CD4-positive, alpha-beta T cell treated with Interleukin-15 for 4 hours (primary cell): ENCODE measurements at places on chromosomes 7 and 10.

GRCh38 chr10:127919418-127920271 lies 12.7 kb downstream of the PTPRE start:
- DNase-seq: no peak

GRCh38 chr7:90320801-90321494 lies at the start of gene FAM237B:
FAM237B (minus strand) TSS chr7:90321304; CDS start chr7:90319748, 1,556 bp downstream.
- no peak for DNase-seq

GRCh38 chr7:75878312-75878768 lies 494 bp upstream of the RHBDD2 start:
- no peak for DNase-seq

- DNase-seq: no peak
Measured at GRCh38 chr10:10351451-10351850, 666.2 kb upstream of the CELF2 start.

GRCh38 chr7:466465-467191 lies 53.0 kb downstream of the PDGFA start:
- no peak for DNase-seq

- no peak for DNase-seq
Measured at GRCh38 chr7:154978017-154978416, 24.9 kb downstream of the PAXIP1 start.

- DNase-seq: peak; percentile 24
Measured at GRCh38 chr10:63554657-63555056, 33.5 kb downstream of the REEP3 start.

GRCh38 chr7:136637813-136638212 lies 230.6 kb upstream of the CHRM2 start:
- DNase-seq: no peak

DNA sequence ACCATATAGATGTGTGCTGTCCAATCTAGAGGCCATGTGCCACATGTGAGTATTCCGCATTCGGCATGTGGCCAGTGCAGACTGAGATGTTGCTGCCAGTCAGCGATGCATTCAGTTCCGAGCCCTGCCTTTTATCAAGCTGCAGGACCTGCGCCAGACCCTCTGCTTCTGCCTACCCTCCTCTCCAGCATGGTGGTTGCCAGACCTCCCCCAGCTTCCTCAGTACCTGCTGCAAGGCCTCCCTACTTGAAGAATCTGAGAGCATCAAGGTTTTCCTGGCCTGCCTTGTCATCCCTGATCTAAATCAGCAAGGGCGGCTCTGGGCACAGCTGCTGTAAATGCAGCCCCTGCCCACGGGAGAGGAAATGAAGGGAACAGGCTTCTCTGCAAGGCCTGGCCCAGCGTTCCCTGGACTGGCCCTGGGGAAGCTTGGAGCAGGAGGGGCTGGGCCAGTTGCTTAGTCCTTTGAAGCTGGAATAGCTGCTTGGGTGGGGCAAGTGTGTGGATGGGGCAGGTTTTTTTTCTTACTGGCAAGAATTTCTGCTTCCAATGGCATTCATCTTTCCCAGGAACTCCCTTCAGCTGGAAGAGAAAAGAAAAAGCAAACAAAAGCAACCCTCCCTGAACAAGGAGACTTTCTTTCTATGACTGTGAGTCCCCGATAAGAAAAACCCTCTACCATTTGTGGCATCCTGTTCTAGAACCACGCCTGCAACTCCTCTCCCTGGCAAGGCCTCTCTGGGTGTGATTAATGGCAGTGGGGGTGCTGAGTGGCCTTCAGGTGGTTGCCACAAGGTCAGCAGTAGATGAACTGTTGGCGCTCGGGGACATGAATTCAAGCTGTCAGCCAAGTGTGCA lies 93.0 kb downstream of the NHLRC2 start:
- DNase-seq: no peak

DNA sequence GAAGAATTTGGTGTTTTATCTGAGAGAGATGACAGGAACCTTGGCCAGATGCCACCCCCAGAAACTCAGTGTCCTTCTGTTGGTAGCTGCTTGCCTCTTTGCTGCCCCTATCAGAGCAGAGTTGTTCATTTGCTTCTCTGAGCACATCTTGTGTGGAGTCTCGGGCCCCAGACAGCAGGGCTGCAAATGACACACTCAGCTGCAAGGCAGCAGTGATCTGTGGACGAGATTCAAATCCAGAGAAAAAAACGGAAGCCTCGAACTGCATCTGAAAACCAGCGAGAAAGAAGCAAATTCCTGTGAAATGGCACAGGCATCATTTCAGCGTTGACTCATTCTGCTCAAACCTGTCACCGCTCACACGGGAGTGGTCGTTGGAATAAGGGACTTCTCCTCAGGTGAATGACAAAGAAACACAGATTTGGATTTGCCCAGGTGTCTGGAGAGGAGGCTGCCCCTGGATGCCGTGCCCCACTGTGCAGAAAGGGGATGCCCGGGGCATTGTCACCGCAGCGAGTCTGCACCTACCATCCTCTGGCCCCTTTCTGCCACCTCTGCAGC lies 144.7 kb downstream of the PFKFB3 start:
- no peak for DNase-seq

DNA sequence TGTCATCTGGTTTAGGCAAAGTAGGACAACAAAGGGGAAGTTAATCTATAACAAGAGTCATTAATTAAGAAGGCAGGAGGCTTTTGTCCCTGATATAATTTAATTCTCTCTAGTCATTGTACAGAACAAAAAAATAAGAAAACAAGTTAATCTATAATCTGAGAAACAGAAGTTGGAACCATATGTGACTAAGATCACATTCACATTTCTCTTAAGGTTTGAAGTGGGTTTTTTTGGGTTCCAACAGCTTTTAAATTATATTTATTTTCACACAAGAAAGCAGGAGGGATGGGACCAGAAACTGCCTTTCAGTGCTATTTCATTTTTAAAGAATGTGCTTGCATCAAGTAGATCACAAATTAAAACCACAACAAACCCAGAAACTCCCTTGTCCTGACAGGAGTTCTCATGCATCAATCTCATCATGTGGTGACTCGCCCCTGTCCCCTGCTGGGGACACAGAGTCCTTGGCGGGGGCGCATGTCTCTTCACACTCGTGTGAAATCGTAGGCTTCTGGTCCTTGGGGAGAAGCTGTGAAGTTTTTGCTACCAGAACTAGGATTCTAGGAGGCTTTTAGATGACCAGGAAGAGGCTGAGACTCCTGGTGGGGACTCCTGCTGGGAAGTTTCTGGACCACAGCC lies 10.1 kb upstream of the OPN4 start:
- no peak for DNase-seq

- DNase-seq: no peak
Measured at GRCh38 chr7:3712841-3713240, 411.8 kb downstream of the SDK1 start.

- no peak for DNase-seq
Measured at GRCh38 chr7:151941009-151941408, 15.2 kb upstream of the GALNTL5 start.

DNA sequence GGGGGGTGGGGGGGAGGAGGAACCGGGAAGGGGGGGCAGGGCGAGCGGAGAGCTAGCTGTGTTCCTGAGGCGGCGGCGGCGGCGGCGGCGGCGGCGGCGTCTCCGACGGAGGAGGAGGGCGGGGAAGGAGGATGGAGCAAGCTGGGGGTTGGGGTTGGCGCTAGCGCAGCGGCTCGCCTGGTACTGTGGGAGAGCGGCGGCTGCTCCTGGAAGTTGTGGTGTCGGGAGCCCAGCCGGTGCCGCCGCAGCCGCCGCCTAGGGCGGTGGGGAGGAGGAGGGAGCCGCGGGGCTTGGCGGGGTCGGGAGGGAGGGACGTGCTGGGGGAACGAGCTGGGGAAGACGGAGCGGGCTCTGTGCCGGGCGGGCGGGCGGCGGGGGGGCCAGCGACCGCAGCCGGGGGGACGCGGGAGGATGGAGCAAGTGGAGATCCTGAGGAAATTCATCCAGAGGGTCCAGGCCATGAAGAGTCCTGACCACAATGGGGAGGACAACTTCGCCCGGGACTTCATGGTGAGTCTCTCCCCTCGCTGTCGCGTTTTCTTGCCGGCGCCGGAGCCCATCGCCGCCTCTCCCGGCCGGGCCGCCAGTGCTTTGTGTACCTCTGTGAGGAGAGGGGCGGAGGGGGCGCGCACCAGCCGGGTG lies at the start of gene PTPN12:
Gene PTPN12, plus strand, starts transcription at position 160 of the 642 bp plus-strand sequence. Its CDS starts 252 bp downstream, at position 412.
- DNase-seq: no peak

GRCh38 chr10:60524541-60524940 lies 134.9 kb upstream of the ANK3 start:
- no peak for DNase-seq

DNA sequence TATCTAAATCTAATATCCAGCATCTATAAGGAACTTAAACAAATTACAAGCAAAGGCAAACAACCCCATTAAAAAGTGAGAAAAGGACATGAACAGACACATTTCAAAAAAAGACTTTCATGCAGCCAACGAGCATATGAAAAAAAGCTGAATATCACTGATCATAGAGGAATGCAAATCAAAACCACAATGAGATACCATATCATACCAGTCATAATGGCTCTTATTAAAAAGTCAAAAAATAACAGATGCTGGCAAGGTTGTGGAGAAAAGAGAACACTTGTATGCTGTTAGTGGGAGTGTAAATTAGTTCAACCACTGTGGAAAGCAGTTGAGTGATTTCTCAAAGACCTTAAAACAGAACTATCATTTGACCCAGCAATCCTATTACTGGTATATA lies 334.4 kb upstream of the CACNA2D1 start:
- DNase-seq: no peak

- no peak for DNase-seq
Measured at GRCh38 chr7:55099821-55100543, 81.2 kb downstream of the EGFR start.

DNA sequence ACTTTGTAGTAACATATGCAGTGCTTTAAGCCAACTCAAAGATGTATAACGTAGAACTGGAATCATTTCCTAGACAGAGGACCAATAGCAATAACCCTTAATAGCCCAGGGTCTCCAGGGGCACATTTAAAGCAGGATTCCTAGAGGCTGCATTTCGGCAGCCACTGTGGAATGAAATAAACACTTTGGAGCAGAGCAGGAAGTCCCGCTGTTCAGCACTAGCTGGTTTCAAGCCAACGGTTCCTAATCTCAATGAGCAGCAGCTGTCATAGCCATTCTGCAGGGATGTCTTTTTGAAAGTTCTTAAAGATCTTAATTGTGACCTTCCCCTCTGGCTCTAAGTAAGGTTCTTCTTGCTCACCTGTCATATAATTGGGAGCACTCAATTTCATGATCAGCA lies 18.4 kb upstream of the MACROH2A2 start:
- DNase-seq: no peak

DNA sequence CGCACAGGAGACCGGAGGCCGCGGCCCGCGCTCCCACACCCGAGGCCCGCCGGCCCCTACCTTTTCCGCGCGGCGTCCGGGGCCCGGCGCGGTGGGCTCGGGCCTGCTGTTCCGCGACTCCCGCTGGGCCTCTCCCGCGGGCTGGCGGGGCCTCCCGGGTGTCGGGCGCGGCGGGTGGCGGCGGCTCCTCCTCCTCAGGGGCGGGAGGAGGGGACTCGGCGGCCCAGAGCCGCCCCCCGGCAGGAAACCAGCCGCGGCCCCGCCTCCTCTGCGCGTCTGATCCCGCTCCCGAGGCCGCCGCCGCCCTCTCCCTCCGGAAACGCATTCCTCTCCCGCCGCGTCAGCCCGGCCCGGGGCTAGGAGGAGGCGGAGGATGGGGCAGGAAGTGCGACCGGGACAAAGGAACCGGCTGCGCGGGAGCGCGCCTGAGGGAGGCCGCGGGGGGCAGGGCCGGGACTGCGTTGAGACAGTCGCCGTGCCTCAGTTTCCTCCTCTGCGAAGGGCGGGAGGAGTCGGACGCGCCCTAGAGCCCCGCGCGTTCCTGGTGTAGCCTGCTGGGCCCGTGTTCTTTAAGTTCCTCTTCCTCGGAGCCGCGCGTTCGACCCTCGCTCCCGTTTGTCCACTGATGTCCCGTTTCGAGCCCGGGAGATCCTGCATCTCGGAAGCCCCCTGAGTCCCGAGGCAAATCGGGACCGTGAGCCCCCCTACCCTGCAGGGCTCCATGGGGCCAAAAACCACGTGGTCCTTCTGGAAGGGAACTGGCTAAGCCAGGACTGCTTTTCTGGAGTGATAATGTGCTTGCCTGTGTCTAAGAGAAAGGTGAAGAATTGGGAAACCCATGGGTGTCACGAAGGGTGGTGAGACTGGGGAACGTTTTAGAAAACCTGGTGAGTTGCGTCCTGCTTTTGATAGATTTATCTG lies at the start of gene ITGB1:
Gene ITGB1, minus strand, starts transcription at position 146 of the 921 bp plus-strand sequence. CDS start 22,672 bp downstream, outside the sequence.
- DNase-seq: peak; percentile 78

GRCh38 chr7:130838738-130839137 lies 104.7 kb upstream of the KLF14 start:
- DNase-seq: no peak

GRCh38 chr10:12390733-12391132 lies 41.4 kb downstream of the CAMK1D start:
- no peak for DNase-seq

GRCh38 chr7:129006636-129007414 lies 48.1 kb downstream of the TNPO3 start:
- no peak for DNase-seq

GRCh38 chr7:51123322-51124019 lies 193.1 kb downstream of the COBL start:
- no peak for DNase-seq

DNA sequence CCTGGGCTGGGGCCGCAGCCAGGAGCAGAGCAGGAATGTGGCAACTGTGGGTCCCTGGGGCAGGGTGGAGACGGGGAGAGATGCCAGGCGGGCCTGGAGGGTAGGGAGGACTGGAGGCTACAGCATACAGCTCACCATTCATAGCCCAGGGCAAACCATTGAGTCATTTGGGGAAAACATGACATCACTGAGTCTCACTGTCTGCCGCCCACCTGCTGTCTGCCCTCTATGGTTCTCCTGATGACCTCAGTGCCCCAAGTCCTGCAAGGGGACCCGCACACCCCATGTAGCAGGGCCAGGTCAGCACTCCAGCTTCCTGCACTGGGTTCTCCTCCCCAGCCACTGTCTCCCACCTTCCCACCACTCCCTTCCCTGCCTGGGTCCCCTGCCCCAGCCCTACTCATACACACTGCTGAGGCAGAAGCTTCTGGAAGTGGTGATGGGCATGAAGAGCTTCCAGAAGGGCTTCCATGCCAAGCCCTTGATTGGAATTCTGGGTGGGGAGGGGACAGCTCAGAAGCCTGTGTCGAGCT lies 10.4 kb downstream of the CHST3 start:
- DNase-seq: no peak

GRCh38 chr10:59587083-59587755 lies 122.4 kb downstream of the SLC16A9 start:
- no peak for DNase-seq

DNA sequence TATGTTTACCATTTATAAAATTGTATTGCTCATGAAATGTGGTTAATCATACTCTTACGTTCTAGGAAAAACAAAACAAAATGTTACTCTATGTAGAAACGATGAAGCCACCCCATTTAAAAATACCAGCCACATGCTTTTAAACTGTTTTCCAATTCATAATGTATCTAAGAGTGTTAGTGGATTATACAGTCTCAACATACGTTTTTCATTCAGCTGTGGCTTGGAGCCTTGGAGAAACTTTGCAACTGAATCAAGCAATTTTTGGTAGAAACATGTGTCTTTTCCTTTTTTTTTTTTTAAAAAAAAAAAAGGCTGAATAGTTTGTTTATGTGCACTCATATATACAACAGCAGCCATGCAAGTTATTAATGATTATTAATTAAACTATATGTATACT lies 378.0 kb upstream of the SEMA3D start:
- no peak for DNase-seq
